Hair follicular keratinocyte (primary cell): ENCODE measurements at places on chromosomes 3 and 15. TPM values are rescaled to one million over a fixed set of nuclear protein-coding genes. Genes with fewer than 3 reads are reported as not detected.

The SLC9C1 gene
- total RNA-seq: not detected in 2 replicates

The DNASE1L3 gene
- not detected in 2 replicates for total RNA-seq

The ALG1L2 gene
- not detected in 2 replicates for total RNA-seq

The HIGD2B gene
- not detected in 2 replicates for total RNA-seq

The PLA2G4E gene
- total RNA-seq: 0.27 and 0.39 TPM in 2 replicates

The REC114 gene
- not detected in 2 replicates for total RNA-seq

The SLC2A2 gene
- total RNA-seq: not detected in 2 replicates

The HDC gene
- total RNA-seq: not detected in 2 replicates

The ADCY5 gene
- 0.08 TPM in 1 of 2 replicates, not detected in the other for total RNA-seq

The SLC35G2 gene
- 7.3 and 8.2 TPM in 2 replicates for total RNA-seq

The RGMA gene
- 0.55 and 1.1 TPM in 2 replicates for total RNA-seq

The SLC28A1 gene
- total RNA-seq: not detected in 2 replicates

The GOLGA8N gene
- total RNA-seq: 0.49 and 0.94 TPM in 2 replicates

The KIF9 gene
- total RNA-seq: 3.1 and 6.2 TPM in 2 replicates

The CHRFAM7A gene
- 0.23 and 3.2 TPM in 2 replicates for total RNA-seq

The ST3GAL6 gene
- total RNA-seq: 4.5 and 10.8 TPM in 2 replicates

The C3orf22 gene
- not detected in 2 replicates for total RNA-seq

The ANKUB1 gene
- 0.04 and 0.31 TPM in 2 replicates for total RNA-seq

The MUC20 gene
- not detected in 2 replicates for total RNA-seq

The MAP6D1 gene
- total RNA-seq: 2.5 and 2.9 TPM in 2 replicates

The RYR3 gene
- not detected in 2 replicates for total RNA-seq

The TRPM1 gene
- not detected in 2 replicates for total RNA-seq

The COL7A1 gene
- 121 and 323 TPM in 2 replicates for total RNA-seq
